CD4-positive, CD25-positive, alpha-beta regulatory T cell (primary cell): ENCODE measurements at places on chromosomes 12 and 14.

- no peak overlapping the region for H3K4me3 ChIP-seq
- no peak overlapping the region for H3K27ac ChIP-seq
- no peaks in the 10 kb centered on the region for H3K36me3 ChIP-seq
- no peaks in the 10 kb centered on the region for H3K4me1 ChIP-seq
- DNase-seq, result peak; percentile 86
- no peaks in the 10 kb centered on the region for H3K27me3 ChIP-seq
Measured at GRCh38 chr14:105351920-105352851, 37.6 kb downstream of the PACS2 start.

GRCh38 chr12:28258998-28259397 lies 68.7 kb downstream of the CCDC91 start:
- H3K27ac ChIP-seq, result no peak overlapping the region
- peaks cover 3% of the 10 kb centered on the region for H3K4me1 ChIP-seq
- peaks cover 23% of the 10 kb centered on the region for H3K36me3 ChIP-seq
- no peak overlapping the region for H3K4me3 ChIP-seq
- no peaks in the 10 kb centered on the region for H3K27me3 ChIP-seq

DNA sequence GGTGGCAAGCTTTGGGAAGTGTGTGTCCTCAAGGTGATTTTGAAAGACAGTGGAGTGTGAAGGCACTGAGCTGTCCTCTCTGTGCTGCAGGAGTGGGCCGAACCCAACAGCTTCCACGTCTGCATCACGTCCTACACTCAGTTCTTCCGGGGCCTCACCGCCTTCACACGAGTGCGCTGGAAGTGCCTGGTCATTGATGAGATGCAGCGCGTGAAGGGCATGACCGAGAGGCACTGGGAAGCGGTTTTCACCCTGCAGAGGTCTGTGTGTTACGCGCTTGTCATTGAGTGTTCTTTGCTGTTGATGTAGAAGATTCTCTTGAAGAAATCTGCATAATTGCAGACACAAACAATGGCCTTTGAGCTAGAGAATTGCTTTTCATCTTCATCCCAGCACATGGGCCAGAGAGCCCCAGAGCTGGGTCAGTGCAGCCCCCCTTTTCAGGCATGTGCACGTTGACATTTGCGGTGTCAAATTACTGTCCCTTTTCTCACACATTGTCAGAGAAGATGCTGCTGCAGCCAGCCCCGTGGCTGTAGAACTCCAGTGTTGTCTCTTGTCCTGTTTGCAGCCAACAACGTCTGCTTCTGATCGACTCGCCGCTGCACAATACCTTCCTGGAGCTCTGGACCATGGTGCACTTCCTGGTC lies 63.3 kb downstream of the EP400 start:
- no peak overlapping the region for H3K4me3 ChIP-seq
- no peaks in the 10 kb centered on the region for H3K4me1 ChIP-seq
- no peak overlapping the region for H3K27ac ChIP-seq
- peaks cover 76% of the 10 kb centered on the region for H3K36me3 ChIP-seq
- DNase-seq, result no peak
- no peaks in the 10 kb centered on the region for H3K27me3 ChIP-seq

DNA sequence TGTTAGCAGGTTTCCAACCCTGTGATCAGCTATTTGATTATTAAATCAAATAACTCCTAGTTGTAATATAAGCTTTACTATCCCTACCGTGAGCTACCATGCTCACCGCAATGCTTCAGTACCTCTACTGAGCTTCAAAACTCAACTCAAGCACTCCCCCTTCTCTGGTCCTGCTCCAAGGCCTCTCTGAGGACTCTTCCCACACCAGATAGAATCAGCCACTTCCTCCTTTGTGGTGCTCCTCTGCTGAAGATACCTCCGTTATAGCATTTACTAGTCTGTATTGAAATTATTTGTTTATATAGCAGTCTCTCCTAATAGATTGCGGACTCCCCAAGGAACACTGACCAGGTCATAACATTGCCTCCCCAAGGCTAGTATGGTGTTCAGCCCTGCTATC lies 17.5 kb downstream of the AREL1 start:
- H3K4me1 ChIP-seq, result no peaks in the 10 kb centered on the region
- H3K36me3 ChIP-seq, result peaks cover 20% of the 10 kb centered on the region

DNA sequence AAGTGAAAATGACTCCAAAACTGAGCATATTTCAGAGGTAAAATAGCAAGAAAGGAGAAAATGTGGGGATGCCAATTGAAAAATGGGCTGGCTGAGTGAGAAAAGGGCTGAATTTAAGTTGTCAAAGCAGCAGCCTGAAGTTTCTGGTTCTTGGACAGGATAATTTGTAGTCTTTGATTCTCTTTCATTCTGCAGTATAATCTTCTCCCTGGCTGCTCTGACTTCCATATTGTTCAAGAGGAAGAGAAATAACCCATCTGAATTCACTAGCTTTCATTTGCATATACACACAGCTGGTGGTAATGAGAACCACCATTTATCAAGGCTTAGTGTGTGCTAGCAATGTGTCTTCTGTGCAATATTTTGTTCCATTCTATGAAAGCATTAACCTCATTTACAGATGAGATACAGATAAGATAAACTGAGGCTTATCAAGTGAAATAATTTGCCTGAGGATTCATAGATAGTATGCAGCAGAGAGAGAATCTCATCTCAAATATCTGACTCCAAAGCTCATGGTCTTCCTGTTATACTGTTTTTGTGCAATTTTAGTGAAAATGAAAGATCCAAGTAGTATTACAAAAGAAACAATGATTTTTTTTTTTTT lies 184.2 kb downstream of the TMTC2 start:
- no peaks in the 10 kb centered on the region for H3K4me1 ChIP-seq

GRCh38 chr12:91505006-91505405 lies 322.4 kb upstream of the DCN start:
- DNase-seq, result no peak
- no peaks in the 10 kb centered on the region for H3K36me3 ChIP-seq
- no peak overlapping the region for H3K4me3 ChIP-seq
- no peaks in the 10 kb centered on the region for H3K4me1 ChIP-seq

DNA sequence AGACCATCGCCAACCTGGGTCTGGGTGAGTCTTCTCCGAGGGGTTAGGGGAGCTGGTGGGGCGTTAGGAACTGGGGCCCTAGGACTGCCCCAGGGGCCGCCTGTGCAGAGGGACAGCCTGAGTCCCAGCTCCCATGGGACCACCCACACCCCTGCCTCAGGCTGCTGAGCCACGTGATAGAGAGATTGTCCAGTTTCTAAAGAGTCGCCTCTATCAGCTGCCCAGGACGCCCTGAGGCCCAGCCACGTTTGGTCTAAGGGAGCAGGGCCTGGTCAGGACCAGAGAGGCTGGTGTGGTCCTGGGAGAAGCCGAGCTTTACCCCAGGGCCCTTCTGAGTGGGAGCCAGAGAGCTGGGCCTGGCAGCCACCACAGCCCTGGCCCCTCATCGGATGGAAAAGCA lies 107.1 kb downstream of the LGMN start:
- no peak overlapping the region for H3K4me3 ChIP-seq
- no peaks in the 10 kb centered on the region for H3K36me3 ChIP-seq
- DNase-seq, result no peak

GRCh38 chr12:109092497-109093021 lies 713 bp downstream of the ALKBH2 start:
- H3K27ac ChIP-seq, result peak overlapping the region; percentile 76
- DNase-seq, result no peak
- H3K27me3 ChIP-seq, result no peaks in the 10 kb centered on the region
- peak overlapping the region; percentile 88 for H3K4me3 ChIP-seq
- H3K36me3 ChIP-seq, result peaks cover 21% of the 10 kb centered on the region
- H3K4me1 ChIP-seq, result peaks cover 25% of the 10 kb centered on the region

- peak overlapping the region; percentile 97 for H3K4me3 ChIP-seq
- peaks cover 4% of the 10 kb centered on the region for H3K36me3 ChIP-seq
- peaks cover 20% of the 10 kb centered on the region for H3K4me1 ChIP-seq
- DNase-seq, result peak; percentile 75
- no peaks in the 10 kb centered on the region for H3K27me3 ChIP-seq
Measured at GRCh38 chr12:109053382-109054123, 1.2 kb downstream of the USP30 start.

- H3K4me3 ChIP-seq, result no peak overlapping the region
- no peak for DNase-seq
- H3K36me3 ChIP-seq, result no peaks in the 10 kb centered on the region
- H3K27ac ChIP-seq, result no peak overlapping the region
- H3K27me3 ChIP-seq, result no peaks in the 10 kb centered on the region
- H3K4me1 ChIP-seq, result no peaks in the 10 kb centered on the region
Measured at GRCh38 chr12:25151476-25151875, 43.5 kb downstream of the DNAI7 start.

DNA sequence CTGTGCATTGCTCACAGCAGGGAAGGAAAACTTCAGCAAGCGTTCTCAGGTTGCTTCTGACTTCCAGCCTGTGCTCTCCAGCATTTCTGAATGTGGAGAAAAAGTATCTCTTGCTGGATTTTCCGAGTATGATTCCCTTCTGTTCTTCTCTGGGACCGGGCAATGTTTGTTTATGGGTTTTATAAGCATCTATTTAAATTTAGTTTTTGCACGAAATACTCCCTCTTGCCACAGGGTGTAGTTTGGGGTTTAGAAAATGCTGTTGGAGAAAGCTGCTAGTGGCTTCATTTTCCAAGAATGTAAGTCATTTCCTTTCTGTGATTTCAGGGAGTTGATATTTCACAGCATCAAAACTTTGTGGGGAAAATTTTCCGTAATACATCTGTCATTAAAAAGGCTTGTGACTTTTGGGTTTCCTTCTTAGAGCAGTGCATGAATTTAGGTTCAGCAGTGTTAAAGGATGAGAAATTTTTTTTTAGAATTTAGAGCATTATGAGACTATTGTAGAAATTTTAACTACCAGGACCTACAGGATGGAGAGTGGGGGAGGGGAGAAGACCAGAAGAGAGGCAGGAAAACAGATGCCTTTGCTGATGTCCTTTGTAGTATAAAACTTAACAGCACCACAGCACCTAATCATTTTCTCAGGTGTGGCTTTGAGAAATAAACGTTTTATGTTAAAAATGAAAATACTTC lies 1.5 kb downstream of the FRMD6 start:
- peaks cover 29% of the 10 kb centered on the region for H3K4me1 ChIP-seq
- peaks cover 34% of the 10 kb centered on the region for H3K27me3 ChIP-seq
- peak; percentile 44 for DNase-seq

DNA sequence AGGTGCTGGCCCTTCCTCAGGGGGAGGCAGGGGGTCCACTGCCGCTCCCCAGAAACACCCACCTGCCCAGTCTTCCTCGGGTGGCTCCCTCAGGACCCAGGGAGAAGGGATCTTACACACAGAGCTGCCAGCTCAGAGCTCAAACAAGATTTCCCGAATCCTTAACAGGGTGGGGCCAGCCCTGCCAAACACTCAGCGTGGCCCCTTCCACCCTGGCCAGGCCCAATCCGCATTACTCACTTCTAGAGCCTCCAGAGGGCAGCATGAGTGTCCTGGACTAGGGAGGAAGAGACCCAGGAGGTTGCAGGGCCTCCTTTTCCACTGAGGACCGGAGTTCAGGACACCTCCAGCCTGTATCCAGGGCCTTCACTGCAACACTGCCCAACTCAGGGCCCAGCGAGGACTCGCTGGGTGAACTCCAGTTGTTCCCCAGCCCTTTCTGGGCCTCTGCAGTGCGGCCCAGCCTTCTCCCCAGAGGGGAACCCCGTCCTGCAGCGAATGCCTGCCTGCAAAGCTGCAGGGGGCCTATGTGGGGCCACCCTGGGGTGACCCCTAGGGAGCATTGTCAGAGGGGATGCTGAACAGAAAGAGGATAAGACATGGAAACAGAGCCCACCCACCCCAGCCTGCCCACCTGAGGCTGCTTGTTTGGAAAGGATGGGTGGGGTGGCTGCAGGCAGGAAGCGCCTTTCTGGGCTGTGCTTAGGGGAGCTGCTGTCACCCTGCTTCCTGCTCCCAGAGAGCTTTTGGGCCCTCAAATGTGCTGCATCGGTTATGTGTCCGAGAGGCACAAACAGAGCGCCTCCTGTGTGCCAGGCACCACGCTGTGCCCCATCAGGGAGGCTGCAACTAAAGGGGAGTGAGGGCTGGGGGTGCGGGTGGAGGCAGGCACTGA lies 43.8 kb downstream of the CCNK start:
- H3K27me3 ChIP-seq, result no peaks in the 10 kb centered on the region
- H3K4me1 ChIP-seq, result peaks cover 22% of the 10 kb centered on the region
- H3K27ac ChIP-seq, result peak overlapping the region; percentile 51
- peak; percentile 29 for DNase-seq

DNA sequence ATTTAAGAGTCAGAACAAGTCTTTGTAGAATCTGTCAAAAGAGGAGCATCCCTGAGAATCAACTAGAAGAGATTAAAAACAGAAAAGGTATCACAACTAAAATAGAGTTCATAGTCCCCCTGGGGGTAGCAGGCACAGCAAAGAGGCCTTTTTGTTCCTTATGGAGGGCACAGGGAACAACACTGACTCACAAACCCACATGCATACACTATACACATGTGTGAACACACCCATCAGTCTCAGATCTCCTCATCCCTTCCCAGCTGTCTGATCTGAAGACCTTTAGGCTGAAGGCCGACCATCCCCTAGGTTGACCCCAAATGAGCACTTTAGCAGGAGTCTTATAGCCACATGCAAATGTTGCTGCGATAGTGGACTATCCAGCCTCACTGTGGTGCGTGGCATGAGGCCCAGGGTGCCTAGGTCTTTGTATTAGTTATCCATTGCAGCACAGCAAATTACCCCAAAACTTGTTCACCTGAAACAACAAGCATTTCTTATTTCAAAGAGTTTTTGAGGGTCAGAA lies 236.7 kb upstream of the EGLN3 start:
- no peaks in the 10 kb centered on the region for H3K27me3 ChIP-seq
- no peak overlapping the region for H3K27ac ChIP-seq
- DNase-seq, result no peak

DNA sequence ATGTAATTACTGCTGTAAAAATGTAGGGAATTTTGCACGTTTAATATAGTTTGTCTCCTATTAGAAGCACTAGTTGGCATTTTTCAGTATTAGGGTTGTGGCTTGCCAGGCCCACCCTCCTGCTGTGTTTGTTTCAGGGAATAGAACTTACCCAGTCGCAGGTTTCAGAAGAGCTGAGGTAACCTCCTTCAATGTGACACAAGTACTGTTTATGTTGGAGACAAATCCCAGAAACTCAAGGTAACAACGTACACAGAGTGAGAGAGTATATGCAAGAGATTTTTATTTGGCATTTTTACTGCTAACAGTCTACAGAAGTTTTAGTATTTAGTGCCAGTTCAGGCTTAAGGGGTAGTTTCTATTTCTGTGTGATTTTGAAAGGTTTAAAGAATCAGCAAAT lies 284.3 kb downstream of the RAD51B start:
- H3K4me1 ChIP-seq, result no peaks in the 10 kb centered on the region
- no peak overlapping the region for H3K27ac ChIP-seq
- no peaks in the 10 kb centered on the region for H3K36me3 ChIP-seq
- no peaks in the 10 kb centered on the region for H3K27me3 ChIP-seq
- DNase-seq, result no peak
- H3K4me3 ChIP-seq, result no peak overlapping the region

GRCh38 chr12:113159937-113160336 lies 10.4 kb downstream of the CFAP73 start:
- H3K4me3 ChIP-seq, result no peak overlapping the region
- no peak overlapping the region for H3K27ac ChIP-seq

DNA sequence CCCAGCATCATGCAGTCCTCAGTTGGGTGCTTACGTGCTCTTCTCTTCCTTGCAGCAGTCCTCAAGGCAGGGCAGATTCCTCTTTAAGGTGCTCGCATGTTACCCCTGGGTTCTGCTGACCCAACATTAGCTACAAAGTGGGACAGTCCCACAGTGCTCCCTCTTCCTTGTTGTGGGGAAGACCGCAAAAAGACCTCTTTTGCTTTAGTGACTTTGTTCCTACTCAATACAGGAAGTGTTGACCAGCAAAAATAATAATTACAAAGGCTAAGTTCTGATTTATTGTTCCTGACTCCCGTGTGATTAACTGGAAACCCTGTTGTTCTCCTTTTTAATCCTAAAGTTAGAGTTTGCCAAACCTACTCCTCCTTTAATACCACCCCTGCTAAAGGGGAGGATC lies 13.7 kb downstream of the PIGH start:
- peaks cover 28% of the 10 kb centered on the region for H3K36me3 ChIP-seq
- H3K27ac ChIP-seq, result no peak overlapping the region
- no peak overlapping the region for H3K4me3 ChIP-seq
- no peaks in the 10 kb centered on the region for H3K4me1 ChIP-seq
- no peak for DNase-seq
- no peaks in the 10 kb centered on the region for H3K27me3 ChIP-seq
